ENCODE measurements at places on chromosomes 2 and 18. TPM values are rescaled to one million over a fixed set of nuclear protein-coding genes. Genes with fewer than 3 reads are reported as not detected.

- DNase-seq = no peak
Observed at GRCh38 chr2:44801841-44802776, 139.4 kb upstream of the SIX3 start.

Gene DNAJC10
- 41.1 TPM for total RNA-seq

GRCh38 chr18:11027862-11028261 is 121.5 kb downstream of the PIEZO2 start:
- DNase-seq = no peak

DNA sequence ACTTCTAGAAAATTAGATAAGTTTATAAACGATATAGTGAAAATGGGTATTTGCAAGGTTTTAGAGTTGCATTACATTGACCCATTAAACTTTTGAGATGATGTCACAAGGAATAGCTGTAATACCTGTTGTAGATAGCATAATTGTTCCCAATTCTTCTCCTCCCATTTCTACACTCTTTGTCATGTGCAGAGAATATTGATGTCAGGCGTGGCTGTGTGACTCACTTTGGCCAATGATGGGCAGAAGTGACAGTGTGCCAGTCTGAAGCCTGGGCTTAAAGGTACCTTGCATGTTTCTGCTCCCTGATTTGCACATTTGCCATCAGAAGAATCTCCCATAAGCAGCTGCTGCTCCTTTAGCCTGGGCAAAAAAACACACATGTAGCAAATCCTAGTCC is 26.9 kb upstream of the CCBE1 start:
- DNase-seq = no peak

Gene GPR155
- total RNA-seq = 4.6 TPM

DNA sequence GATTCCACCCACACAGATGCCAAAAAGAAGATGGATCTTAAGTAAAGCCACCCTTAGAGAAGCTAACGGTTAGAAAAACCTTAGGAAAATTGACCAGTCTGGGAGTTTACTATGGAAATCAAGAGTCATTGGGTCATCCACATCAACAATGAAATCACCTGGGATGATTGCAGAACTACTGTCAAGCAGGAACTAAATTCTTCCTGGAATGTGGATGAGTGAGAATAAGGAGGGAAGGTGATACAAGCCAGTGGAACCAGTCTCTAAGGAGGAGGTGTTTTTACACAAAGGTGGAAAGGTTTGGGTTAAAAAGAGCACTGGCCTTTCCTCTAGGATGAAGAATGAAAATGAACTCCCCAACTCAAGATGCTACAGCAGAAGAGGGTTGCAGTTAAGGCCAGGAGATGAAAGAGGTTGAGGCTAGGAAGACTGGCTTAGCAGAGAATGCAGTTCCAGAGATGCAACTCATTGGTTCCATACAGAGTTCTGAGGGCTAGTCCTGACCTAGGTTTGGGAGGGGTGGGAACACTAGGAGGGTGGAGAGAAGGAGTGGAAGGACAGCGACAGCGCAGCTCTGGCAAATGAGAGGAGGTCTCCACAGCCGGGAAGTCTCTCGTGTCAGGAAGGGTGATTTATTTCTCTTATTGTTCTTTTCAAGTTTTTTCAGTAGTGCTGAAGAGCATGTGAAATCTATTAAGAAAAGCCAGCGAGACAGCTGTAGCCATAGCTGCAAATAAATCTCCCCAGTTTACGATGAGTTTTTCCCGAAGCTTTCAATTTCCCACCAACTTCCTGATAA is 27.7 kb upstream of the KDM3A start:
- no peak for DNase-seq

Gene RAMP1
- 1.3 TPM for total RNA-seq

GRCh38 chr18:44764863-44765262 is 84.2 kb downstream of the SETBP1 start:
- no peak for DNase-seq

DNA sequence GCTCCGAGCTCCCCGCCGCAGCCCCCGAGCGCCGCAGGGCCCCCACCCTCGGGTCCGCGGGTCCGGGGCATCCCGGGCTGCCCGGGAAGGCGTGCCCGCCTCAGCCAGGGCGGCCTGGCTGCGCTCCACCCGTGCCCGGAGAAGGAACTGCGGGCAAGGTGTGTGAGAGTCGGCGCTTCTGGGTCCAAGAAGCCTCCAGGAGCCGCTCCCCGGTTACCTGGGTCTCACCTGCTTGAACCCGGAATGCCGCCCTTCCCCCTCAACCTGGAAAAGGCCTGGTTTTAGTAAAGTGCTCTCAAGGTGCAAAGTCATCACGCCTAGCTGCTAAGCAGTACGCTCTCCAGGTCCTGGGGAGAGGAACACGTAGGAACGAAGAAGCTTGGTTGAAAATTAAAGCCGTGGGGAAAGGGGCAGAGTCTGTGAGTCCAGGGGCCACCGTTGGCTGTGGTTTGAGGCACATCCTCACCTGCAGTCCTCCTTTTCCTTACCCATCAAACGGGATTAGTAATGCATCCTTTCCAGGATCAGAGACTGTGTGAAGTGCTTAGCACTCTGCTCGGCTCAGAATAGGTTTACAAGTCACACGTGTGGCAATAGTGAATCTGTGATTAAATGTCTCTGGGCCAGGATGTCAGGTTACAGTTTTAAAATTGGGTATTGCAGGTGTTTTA is 1.2 kb downstream of the ASAP2 start:
- no peak for DNase-seq

DNA sequence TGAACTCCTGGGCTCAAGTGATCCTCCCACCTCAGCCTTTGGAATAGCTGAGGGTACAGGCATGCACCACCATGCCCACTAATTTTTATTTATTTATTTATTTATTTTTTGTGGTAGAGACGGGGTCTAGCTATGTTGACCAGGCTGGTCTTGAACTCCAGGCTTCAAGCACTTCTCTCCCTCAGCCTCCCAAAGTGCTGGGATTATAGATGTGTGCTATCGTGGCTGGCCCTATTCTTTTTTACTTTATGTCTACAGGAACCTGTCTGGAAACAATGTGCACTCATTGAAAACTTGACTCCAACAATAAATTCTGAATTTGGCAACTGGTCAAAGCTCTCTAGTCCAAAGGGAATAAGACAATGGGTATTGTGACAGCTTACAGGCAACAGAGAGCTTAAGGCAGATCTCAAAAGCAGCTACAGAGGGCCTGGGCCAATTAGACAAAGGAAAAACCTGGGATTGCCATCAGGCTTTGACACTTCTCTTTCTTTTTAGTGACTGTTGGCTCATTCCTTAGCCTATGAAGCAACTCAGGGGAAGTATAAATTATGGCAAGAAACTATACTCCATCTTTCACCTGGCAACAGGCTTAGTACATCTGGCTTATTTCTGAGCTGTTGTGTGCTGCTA is 55.1 kb upstream of the RAPGEF4 start:
- no peak for DNase-seq

DNA sequence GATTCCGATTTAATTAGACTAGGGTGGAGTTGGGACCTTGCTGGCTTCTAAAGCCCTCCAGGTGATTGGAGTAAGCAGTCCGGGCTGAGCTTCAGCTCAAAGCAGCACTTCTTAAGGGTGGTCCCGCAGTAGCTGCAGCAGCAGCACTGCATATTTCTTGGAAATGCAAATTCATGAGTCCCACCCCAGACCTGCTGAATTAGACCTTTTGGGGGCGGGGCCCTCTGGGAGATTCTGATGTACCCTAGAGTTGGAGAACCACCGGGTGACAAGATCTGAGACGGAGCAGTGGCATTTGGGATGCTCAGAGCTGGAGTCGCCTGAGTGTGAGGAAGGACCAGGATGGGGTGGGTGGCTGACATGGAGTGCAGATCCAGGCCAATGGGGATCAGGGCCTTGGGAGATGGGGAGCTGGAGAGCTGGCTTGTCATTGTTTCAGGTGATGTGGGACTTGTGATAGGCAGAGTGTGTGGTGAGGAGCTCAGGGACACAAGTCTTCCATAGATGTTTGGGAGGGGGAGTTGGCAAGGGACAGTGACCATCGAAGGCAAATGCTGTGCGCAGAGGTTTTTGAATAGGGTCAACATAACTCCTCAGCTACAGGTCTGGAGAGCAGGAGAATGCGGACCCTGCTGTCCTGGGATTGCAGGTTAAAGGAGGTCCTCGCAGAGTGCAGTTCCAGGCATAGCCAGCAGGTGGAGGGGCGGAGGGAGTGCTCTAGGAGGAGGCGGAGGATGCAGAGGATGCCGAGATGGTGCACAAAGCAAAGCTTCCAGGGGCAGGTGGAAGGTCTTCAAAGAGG is 130.9 kb upstream of the RAB12 start:
- no peak for DNase-seq

Gene COLEC12
- 35.0 TPM for total RNA-seq

Gene GCG
- total RNA-seq = not detected

DNA sequence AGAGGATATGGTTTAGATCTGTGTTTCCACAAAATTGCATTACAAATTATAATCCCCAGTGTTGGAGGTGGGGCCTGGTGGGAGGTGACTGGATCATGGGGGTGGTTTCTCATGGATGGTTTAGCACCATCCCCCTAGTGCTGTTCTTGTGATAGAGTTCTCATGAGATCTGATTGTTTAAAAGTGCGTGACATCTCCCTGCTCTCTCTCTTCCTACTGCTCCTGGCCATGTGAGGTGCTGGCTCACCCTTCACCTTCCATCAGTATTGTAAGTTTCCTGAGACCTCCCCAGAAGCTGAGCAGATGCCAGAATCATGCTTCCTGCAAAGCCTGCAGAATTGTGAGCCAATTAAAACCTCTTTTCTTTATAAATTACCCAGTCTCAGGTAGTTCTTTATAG is 33.1 kb downstream of the LHCGR start:
- no peak for DNase-seq

- no peak for DNase-seq
Observed at GRCh38 chr18:44589693-44590355, 90.9 kb upstream of the SETBP1 start.

DNA sequence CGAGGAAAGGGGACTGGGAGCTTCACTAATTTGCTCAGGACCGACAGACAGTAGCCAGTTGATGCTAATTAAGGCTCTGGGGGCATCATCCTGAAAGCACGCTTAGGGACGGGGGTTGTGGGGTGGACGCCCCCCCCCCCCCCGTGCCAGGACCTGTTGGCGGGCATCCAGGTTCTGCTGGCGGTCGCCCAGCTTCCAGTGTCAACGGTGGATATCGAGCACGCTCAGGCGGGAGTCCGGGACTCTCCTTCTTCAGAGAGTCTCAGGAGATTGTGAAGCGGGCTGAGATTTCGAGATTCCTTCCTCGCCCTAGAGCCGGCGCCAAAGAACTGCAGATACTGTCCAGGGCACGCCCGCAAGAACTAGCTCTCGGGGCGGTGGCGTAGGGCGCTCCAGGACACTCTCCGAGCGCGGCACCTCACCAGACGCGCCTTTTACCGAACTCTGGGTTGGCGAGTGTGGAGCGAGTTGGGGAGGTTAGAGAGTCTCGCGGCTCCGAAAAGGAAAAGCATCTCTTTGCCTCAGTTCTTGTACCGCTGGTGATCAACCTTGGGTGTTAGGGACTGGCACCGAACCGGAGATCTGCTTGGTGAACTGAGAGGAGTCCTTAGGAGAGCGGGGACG is 5.6 kb downstream of the RAX start:
- no peak for DNase-seq

DNA sequence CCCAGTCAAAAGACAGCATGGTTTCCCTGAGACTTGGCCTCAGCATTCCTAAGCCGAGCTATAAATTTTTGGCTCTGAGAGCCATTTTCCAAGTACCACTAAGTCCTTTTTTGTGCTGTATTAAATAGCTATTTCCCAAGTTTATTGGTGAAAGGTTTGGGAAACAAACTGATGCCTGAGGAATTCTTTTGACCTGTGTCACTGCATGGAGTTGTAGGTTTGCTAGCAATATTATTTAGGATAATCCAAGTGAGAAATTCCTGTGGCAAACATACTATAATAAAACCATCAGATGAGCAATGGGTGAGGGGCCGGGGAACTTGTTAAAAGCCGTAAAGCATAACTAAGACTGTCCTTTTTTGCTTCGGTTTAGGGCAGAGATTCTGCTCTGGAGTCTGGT is 28.4 kb downstream of the ARHGAP28 start:
- DNase-seq = no peak

- peak; percentile 71 for DNase-seq
Observed at GRCh38 chr2:9951522-9952285, at the start of gene GRHL1. GRHL1 (plus strand) TSS chr2:9951693; CDS start chr2:9951834, 141 bp downstream.

Gene CTIF
- total RNA-seq = 94.0 TPM

- DNase-seq = no peak
Observed at GRCh38 chr2:6940820-6941219, 23.6 kb downstream of the RNF144A start.

Gene CSRNP3
- 1.1 TPM for total RNA-seq

- no peak for DNase-seq
Observed at GRCh38 chr2:101047075-101047766, 45.1 kb downstream of the RPL31 start.

GRCh38 chr2:172635548-172635947 is 79.7 kb downstream of the PDK1 start:
- DNase-seq = no peak

DNA sequence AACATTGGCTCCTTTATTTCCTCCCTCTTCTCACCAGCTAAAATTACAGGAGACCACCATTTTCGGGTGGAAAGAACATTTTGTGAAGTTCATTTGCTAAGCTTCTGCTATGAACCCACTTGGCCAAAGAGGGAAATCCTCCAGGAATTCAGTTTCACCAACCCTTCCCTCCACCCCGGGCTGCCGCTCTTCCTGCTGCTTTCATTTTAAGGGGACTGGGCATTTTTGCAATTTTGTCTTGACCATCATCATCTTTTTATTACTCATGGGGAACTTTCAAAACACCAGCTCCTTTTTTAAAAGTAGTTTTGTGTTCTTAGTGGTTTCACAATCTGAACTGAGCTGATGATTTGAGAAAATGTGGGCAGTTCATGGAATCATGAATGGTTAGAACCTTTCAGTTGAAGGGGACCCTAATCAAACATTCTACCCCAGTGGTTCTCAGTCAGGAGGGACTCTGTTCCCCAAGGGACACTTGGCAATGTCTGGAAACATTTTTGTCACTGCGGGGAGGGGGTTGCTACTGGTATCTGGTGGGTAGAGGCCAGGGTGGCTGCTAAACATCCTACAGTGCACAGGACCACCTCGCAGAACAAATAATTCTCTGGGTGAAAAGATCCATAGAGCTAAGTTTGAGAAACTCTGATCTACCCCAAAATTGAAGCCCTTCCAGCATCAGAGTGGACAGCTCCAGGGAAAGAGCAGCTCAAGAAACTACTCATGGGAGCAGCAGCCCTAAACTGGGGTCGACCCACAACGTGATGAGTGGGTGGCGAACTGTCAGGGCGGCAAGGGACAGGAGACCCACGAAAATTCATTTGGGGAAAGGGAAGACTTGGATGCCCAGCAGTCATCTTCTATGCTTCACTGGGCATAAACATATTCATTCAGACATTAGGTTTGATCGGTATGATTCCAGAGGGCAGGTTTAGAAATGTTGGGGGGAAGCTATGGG is 92.9 kb downstream of the ACKR3 start:
- no peak for DNase-seq

DNA sequence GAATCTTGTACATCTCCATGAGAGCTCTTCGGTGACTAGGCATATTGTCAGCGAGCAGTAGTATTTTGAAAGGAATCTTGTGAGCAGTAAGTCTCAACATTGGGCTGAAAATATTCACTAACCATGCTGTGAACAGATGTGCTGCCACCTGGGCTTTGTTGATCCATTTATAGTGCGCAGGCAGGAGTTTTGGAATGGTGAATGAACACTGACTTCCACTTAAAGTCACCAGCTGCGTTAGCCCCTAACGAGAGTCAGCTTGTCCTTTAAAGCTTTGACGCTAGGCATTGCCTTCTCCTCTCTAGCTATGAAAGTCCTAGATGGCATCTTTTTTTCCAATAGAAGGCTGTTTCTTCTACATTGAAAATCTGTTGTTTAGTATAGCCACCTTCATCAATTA is 4.1 kb downstream of the ASB1 start:
- DNase-seq = no peak

Gene ERMN
- 1.1 TPM for total RNA-seq

All from omental fat pad (tissue), 4 donors.